Left kidney (tissue), 8 donors: ENCODE measurements at places on chromosomes 4 and X.

DNA sequence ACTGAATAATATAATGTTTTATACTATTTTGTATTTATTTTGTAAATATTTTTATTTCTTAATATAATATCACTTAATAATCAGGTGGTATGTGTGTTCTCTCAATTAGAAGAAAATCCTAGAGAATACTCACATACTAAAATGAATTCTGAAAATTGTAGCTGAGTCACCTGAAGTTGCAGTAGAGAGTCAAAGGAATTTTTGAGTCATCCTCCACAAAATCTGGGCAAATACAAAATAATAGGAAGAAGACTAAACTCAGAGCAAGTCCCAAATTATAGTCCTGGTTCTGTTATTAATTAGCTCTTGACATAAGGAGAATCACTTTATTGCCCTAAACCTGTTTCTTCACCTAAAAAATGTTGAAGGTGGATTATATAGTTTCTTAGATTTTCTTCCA, 57.8 kb downstream of the SPATA4 start:
- DNase-seq, result no peak

DNA sequence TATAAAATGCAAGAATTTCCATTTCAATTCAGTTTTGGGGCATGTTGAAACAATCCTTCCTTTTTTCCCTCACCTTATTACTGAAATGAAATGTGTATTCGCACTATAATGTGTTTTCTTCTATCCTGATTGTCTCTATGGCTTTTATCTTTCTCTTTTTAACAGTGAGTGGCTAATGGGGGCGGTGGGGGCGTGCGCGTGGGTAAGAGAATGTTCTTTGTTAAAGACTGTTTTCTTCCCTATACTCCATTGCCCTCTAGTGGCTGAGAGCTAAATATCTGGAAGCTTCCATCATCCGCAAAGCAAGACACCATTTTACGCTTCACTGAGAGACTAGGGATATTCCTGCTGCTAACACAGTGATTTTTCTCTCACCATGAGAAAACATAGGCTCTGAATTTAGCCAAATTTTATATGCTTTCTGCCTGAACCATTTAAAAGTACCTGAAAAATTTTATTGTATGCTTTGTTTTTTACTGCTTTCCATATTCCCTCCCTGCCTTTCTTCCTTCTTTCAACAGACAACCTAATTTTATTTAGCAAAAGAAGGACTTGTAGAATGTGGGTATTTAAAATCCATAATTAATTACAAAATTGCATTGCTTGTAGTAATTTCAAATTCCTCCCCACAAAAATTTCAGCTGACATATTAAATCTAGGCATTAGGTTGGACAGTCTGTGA, 194.0 kb downstream of the GASK1B start:
- peak; percentile 75 for DNase-seq

GRCh38 chrX:34624416-34624815, 32.7 kb downstream of the TMEM47 start:
- no peak for DNase-seq

DNA sequence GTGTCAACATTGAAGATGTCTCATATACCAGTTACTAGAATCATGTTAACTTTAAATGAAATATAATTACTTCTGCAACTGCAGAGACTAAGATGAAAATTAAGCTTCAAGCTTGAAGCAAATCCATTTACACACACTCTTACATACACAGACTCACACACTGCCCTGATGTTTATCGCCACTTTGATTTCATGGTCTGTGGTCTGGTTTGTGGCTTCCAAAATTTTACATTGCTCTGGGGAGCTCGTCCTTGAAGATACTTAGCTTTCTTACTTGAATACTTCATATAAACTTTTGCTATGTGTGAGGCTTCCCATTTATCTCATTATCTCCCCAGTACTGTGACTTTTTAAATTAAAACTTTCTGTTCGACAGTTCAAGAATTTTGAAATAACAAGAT, 35.8 kb downstream of the ARHGEF38 start:
- DNase-seq, result no peak

- no peak for DNase-seq
Measured at GRCh38 chr4:183607894-183608293, 51.1 kb downstream of the RWDD4 start.

GRCh38 chr4:73499996-73500765, 18.6 kb downstream of the AFM start:
- DNase-seq, result no peak

GRCh38 chr4:148216866-148217814, 225.1 kb downstream of the NR3C2 start:
- no peak for DNase-seq

- DNase-seq, result peak; percentile 15
Measured at GRCh38 chrX:101483705-101484104, 1.6 kb upstream of the ARMCX4 start.

DNA sequence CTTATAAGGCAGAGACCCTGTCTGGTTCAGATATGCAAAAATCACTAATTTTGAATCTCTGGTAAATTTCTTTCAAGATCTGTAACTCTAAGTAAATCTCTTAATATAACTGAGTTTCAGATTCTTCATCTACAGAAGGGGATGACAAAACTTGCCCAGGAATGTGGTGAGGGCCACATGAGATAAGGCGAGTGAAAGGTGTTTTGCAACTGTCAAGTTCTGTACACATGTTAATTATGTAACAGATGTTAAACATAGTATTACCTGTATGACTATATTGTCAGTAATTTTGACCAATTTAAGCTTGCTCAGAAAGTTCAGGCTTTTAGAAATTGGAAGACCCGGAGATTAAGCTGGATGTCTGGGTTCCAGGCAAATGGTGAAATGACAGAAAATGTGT, 549 bp upstream of the GLRB start:
- DNase-seq, result no peak

GRCh38 chr4:76607846-76608245, 172.8 kb downstream of the SHROOM3 start:
- no peak for DNase-seq

DNA sequence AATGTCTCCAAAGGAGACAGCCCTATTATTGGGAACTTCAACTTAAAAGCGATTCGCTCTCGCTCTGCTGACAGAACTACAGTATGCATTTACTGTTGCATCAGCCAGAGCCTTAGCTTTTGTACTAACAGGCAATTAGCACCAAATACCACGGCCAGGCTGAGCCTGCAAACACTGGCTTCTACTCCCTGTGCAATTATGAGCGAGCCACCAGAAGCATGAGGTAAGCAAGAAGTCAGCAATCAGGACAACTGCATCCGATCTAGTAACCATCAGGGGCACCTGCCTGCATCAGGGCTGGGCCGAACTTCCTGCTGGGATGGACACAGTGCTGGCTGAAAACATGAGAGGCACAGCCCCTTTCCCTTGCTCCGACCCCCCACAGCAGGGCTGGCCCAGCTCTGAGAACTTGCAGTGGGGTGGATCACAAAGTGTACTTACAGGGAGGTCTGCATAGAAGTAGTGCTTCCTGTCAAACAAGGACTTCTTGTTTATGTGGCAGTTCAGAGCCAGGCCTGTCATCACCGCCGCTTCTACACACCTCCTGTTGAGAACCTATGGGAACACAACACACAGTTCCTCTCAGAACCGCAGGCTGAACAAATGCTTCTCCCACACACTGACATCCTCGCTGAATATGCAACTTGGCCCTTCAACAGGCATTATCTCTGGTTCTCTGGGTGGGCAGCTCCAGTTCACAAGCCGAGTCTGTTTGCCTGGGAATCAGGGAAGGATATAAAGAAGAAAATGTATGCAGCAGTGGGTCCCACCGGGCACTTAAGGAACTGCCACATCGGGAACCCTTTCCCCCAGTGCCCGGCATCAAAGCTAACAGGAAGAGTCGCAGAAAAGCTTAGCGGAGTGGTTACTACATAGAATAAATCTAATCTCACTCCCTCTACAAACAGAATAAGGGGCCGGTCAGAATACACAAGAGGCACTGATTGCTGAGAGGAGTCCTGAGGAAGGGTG, 41.5 kb downstream of the GATB start:
- DNase-seq, result no peak

GRCh38 chrX:97638621-97639020, 754.9 kb downstream of the RPA4 start:
- DNase-seq, result no peak

DNA sequence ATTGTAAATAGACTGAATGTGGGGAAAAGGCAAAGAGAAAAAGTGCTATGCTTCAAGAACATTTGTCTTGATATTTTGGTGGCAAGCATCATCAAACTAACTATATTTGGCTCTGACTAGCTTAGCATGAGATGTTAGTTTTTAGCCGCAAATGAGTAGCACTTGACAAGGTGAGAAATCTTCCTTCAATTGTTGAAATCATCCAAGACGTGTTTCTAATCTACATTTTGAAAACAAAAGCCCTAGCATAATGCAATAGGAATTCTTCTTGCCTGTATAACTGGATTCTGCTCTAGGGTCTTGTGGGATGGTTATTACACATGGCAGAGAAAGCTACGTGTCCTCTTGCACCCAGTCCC, 92.5 kb downstream of the SORBS2 start:
- DNase-seq, result no peak

DNA sequence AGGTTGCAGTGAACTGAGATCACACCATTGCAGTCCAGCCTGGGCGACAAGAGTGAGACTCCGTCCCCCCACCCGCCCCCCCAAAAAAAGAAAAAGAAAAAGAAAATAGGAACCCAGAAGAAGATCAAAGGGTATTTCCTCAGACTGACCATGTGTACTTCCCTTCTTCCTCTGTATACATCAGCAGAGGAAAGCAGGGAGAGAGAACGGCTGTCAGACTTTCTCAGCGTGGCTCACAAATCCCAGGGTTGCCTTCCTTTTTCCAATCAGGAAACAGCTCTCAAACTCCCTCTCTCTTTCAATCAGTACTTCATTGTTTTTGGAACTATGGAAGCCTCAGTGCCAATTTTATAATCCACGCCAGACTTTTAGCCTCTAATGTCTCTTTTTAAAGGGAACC, 59.1 kb downstream of the CHRNA9 start:
- DNase-seq, result no peak

DNA sequence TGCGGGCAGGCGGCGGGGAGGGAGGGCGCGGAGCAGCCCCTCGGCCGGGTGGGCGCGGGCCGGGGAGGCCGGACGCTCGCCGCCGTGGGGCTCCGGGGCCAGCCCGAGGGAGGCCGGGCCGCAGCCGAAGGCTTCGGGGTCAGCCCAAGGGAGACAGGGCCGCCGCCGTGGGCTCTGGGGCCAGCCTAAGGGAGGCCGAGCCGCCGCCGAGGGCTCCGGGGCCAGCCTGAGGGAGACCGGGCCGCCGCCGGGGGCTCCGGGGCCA, 251 bp downstream of the KIAA0232 start:
- no peak for DNase-seq

- DNase-seq, result no peak
Measured at GRCh38 chrX:45351478-45351877, 150.8 kb upstream of the DIPK2B start.

GRCh38 chr4:105369988-105370387, 103.9 kb downstream of the PPA2 start:
- DNase-seq, result no peak

- DNase-seq, result no peak
Measured at GRCh38 chr4:168791376-168791775, 218.7 kb downstream of the CBR4 start.

GRCh38 chr4:6325788-6326290, 56.2 kb downstream of the WFS1 start:
- DNase-seq, result no peak

GRCh38 chrX:119573840-119574393, 446 bp upstream of the UBE2A start:
- DNase-seq, result peak; percentile 30

DNA sequence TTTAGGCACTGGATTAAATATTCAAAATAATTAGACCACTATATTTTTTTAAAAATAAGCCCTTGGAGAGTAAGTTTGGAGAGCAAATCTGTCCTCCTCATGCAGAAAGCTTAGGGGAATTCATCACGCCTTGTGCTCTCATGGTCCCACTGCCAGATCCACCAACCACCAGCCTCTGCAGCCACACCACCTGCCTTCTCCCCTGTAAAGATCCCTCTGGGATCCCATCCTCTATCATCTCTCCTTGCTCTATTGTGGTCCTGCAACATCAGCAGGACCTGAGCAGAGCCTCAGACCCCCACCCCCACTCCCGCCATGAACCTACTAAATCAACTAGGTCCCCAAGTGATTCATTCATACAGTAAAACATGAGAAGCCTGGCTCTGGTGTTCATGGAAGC, 482.6 kb upstream of the GALNT7 start:
- no peak for DNase-seq

DNA sequence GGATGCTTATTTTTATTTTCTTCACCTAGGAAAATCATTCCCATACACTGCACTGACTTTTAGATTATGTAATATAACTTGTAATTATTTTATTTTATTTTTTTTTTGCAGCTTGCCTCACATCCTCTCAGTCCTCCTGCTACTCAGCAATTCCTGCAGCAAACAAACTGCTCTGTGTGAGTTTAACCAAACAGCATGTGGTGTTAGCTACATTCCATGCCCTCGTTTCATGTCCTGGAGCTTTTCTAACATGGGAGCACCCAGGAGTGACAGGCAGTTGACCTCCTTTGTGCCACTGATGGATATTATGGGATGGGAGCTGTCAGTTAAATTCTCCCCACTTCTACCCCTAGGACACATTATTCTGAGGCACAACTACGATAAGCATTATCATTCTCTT, 24.8 kb downstream of the CXCL1 start:
- DNase-seq, result no peak

GRCh38 chr4:40987151-40987550, 227.2 kb downstream of the APBB2 start:
- no peak for DNase-seq

DNA sequence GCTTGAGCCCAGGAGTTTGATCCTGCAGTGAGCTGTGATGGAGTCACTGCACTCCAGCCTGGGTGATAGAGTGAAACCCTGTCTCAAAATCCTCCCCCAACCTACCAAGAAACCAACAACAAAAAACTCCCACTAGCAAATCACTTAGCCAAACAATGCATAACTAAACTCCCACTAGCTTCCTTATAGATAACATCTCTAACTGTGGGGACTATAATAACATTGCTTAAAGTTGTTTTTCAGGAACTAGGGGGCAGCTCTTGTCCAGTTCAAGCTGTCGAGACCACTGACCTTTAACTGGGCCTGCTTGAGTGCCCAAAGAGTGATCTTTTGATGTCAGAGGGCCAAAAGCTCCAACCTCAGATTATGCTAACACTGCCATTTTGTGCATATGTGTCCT, 81.7 kb downstream of the FREM3 start:
- no peak for DNase-seq
